ENCODE measurements at places on chromosomes 5 and 9.

GRCh38 chr9:36788534-36788933 is 215.8 kb downstream of the MELK start:
- DNase-seq = no peak

DNA sequence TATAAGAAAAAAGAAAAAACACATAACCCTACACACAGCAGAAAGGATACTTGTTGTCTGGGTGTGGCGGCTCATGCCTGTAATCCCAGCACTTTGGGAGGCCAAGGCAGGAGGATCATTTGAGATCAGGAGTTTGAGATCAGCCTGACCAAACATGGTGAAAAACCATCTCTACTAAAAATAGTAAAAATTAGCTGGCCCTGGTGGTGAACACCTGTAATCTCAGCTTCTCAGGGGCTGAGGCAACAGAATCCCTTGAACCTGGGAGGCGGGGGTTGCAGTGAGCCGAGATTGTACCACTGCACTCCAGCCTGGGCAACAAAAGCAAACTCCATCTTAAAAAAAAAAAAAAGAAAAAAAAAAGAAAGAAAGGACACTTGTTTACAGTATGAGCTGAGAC is 147.6 kb upstream of the PITX1 start:
- DNase-seq = no peak

DNA sequence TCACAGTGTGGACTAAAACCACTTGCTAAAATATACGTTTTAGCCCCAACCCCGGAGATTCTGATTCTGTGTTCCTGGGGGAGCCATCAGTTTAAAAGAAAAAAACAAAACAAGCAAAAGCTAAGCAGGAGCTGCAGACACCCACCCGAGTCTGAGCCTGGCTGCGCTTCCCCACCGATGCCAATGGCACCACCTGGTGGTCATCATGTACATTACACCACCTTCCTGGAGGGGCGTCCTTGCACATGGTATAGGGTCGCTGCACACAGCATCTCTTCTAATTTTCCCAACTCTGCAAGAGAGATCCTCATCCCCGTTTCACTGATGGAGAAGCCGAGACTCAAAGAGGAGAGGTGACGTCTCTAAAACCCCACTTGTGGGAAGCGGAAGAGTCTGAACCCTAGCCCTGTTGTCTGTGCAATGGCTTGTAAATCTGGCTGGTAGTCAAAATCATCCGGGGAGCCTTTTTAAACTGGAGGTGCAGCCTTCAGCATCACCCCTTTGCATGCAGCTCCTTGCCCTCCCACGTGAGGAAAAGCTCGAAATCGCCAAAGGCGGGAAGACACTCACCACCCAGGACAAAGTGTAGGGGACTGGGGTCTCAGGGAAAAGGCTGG is 23.1 kb upstream of the CNOT6 start:
- DNase-seq = peak; percentile 44

DNA sequence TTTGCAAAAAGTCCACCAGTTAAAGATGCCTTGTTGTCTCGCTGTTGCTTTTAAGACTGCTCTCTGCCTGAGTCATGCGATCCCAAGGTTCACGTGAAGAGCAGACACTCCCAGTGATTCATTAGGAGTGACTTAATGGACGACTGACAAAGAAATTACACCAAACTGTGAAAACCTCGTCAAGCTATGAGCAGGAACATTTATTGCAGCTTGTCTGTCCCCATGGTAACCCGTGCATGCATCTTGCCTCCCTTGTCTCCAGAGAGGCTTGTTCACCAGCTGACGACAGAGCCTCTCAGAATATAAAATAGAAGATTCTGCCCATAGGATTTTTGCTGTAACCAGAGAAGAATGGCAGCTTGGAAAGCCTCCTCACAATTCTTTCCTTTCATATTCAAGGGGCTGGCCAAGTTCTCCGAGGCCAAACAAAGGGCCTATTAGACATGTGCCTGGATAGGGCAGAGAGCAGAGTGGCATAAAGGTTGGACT is 352.7 kb downstream of the SPOCK1 start:
- no peak for DNase-seq

GRCh38 chr9:119400606-119401005 is 31.4 kb upstream of the BRINP1 start:
- DNase-seq = no peak

DNA sequence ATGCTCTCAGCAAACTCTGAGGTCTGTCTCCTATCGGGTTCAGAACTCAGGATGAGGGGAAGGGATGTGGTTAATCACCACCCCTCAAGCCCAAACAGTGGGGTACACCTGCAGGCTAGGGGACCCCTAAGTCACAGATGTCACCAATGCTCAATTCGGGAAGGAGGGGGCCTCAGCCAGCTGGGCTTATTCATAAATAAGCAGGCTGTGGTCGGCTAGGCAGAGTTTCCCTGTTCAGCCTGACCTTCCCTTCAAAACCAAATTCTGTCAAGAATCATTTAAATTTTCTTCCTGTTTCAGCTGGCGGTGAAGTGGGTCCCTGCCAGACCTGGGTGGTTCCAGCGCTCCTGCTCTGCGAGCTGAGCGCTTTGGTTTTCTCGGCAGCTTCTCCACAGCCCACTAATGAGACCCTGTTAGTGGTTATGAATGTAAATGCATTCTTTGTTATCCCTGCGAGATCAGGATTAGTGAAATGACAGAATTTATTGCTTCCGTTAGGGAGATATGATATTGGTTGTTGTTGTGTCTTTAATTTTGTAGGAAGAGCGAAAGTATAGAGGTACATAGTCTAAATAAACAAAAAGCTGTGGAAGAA is 68.3 kb downstream of the AK8 start:
- DNase-seq = no peak

- no peak for DNase-seq
Measured at GRCh38 chr9:92618633-92619225, 51.2 kb downstream of the IPPK start.

DNA sequence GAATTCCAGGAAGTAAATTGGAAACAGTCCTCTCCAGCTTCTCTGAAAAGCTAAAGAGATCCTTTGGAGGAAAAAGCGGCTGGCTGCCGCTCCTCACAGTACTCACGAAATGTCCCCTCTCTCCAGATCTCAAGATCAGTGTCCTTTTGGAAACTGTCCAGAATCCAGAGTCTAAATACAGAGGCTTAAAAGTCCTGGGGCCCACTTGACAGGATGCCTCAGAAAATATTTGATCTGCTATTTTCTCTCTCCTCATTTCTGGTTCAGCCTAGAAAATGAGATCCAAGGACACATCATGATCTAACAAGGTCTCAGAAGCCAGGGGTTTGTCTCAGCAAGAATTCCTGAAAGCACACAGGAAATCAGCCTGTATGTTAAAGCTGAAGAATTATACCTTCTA is 7.2 kb downstream of the C1QTNF2 start:
- no peak for DNase-seq

- DNase-seq = no peak
Measured at GRCh38 chr5:139755892-139756671, 39.5 kb upstream of the PSD2 start.

DNA sequence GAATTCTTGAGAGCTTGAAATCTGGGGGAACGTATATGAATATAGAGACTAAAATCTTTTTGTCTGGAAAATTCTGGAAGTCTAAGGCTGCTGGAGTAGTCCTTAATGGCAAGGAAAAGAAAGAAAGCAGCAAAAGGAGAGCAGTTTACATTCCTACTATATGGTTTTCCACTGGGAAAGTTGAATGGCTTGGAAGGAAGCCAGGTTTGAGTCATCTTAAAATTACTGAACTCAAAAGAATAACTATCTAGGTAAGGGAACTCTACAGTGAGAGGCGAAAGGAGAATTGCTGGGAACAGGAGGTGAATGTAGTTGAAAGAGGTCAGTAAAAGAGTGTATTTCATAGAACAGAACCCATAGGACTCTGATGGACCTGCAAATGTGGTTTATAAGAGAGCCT is 258.1 kb upstream of the EDIL3 start:
- no peak for DNase-seq

DNA sequence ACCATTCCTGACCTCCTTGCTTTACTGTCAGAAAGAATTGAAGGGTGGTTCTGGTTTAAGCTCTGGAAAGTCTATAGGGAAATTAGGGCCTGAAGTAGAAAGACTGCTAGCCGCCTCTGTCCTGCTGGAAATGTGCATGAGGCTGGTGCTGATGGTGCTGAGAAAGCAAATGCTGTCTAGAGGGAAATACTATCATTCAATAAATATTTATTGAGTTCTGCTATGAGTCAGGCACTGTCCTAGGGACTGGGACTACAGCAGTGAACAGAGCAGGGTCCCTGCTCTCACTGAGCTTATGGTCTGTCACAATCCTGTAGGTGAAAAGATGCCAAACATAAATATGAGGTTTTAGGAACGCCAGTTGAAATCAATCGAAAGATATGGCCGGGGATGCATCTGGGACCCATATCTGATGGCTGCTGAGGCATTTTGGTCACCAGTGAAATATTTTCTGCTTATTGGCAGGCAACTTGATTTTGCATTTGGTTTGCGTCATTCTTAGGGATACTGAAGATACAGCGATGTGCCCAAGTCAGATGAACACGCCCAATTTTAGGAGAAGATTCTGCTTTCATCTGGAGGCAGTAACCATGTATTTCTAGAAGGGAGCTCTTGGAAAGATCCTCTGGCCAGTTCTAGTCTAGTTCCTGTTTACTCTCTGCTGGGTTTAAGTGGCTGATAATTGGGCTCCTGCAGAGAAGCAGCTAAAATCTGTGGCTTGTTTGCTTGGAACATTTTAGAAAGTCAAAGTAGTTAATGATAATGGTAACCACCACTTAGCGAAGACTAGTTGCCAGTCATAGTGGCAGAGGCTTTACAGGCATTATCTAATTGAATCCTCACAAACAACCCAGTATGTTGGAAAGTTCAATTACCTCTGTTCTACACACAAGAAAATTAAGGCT is 73.3 kb downstream of the INSYN2B start:
- DNase-seq = no peak

DNA sequence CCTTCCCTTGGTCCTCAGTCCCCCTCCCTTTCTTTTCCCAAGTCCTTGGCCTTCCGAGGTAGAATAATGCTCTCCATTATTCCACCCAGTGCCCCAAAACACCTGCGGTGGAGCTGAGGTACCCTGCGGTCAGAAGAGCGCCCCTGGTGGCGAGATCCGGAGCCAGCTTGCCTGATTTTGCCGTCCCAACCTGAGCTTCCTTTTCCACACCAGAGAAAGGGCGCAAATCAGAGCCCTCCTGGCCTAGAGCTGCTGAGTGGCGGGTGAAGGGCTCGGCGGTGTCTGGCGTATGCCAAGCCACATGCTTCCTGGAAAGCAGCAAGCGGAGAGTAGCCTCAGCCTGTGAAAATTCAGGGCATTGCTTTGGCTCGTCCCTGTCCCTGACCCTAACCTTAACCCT is 21.1 kb upstream of the CARTPT start:
- DNase-seq = no peak

DNA sequence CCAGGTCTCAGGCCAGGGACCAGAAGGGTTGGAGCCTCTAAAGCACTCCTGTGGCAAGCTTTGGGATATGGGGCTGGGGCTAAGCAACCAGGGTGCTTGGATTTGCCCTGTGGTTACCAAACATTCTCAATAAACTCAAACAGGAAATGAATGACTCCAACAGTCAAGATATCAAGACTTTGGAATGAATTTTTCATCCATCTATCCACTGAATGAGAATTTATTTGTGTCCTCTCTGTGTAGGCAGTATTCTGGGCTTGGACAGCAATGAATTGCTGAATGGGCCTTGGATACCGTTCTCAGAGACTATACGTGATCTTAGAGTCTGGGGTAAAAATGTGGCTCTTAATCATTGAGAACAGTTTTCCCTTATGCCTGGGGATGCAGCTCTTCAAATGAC is 212.5 kb downstream of the DAB2IP start:
- no peak for DNase-seq

DNA sequence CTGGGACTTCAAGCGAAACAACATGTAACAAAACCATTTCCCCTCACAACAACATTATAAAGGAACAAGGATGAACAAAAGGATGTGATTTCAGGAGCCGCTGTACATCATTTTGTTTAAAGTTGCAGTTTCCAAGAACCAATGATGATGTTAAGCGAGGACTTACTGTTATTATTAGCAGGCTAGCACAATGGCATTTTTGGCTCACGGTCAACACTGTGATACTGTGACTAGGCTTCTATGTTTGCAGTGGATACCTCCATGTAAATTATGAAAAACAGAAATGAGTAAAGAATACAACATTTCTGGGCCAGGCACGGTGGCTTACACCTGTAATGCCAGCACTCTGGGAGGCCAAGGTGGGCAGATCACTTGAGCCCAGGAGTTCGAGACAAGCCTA is 113.0 kb downstream of the AUH start:
- no peak for DNase-seq

DNA sequence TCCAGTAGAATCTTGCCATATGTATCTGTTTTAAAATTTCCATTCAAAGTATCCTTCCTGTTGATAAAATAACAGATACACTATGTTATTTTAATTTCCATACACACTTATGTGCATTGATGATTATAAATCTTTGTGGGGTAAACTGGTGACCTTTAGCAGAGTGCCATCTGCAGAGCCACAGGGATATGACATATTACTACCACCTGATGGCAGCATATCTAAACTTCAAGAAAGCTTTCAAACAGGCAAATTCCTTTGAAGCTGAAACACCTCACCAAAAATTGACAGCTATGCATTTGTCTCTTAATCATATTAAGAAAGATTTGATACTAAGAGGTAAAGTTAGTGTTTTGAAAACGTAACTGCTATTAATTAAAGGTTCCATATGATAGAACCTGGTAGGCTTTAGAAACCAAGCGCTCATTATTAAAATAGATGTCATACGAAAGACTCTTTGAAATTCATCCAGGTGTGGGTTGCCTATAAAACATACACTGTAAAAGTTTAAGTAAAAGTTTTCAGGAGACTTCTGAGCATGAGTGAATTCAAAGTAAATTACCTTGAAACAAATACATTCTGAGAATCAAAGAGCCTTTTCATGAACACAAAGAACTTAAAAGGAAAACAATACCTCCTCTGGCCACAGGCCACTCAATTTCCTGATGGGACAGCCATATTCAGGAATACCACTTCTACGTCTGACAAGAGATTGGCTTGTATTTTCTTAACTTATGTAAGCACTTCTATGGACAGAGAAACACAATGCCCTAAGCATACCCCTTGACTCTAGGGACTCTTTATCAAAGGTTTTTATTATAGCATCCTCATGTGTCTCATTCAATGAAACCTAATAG is 93.3 kb downstream of the KIAA0825 start:
- peak; percentile 3 for DNase-seq

DNA sequence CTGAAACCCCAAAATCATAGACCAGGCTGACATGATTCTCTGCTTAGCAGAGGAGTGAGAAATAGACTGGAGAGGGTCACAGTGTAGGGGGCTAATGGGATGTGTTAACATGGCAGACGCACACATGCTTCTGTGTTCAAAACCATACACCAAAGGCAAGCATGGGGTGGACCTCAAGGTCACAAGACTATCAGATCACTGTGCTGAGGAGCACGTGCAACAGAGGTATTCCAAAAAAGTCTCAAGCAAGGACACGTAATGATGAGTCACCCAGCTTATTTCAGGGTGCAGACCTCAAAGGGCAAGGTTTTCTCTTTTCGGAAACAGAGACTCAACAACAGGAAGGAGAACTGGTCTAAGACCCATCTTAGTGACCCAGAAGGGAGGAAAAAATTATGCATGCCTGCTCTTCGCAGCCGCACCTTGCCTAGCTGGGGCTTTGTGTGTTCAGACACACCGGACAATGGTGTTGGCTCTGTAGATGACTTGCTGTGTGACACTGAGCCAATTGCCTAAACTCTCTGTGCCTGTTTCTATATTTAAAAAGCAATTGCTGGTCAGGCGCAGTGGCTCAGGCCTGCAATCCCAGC is 20.3 kb downstream of the WHRN start:
- no peak for DNase-seq
